CD4-positive, alpha-beta T cell treated with Interleukin-15 for 4 hours (primary cell): ENCODE measurements at places on chromosomes 5 and 9.
A peak's percentile ranks its signal among the peaks of the same experiment; 100 is the strongest.

- no peak for DNase-seq
Observed at GRCh38 chr5:2751592-2752021, at the start of gene IRX2. TSS of gene IRX2 (minus strand) at chr5:2751677. CDS start at chr5:2751413, 264 bp downstream.

- DNase-seq, result peak; percentile 26
Observed at GRCh38 chr9:136974817-136975535, 2.3 kb upstream of the PTGDS start.

GRCh38 chr9:78050421-78050820 lies 18.8 kb upstream of the GNAQ start:
- DNase-seq, result no peak

DNA sequence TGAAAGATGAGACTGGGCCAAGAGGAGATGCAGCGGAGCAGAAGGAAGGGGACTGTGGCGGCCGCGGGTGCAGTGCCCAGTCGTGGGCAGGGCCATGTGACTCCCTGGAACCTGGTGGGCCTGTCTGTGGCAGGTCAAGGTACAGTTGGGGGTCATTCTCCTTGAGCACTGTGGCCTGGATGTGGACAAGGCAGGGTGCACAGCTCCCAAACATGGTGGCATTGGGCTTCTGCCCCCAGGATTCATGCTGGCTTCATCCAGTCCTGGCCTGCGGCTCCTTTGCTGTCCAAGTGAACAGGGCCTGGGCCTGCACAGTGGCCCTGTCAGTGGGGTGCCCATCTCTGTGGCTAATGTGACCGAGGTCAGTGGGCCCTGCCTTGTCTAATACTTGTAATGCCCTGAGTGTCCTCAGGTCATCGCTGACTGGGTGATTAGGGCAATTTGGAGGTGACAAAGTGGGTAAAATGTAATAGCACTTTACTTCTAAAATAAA lies 39.9 kb downstream of the CEP72 start:
- DNase-seq, result no peak

- DNase-seq, result no peak
Observed at GRCh38 chr5:134209477-134210245, 16.2 kb downstream of the PPP2CA start.

GRCh38 chr5:30108051-30108450 lies 1085.4 kb upstream of the CDH6 start:
- DNase-seq, result no peak

DNA sequence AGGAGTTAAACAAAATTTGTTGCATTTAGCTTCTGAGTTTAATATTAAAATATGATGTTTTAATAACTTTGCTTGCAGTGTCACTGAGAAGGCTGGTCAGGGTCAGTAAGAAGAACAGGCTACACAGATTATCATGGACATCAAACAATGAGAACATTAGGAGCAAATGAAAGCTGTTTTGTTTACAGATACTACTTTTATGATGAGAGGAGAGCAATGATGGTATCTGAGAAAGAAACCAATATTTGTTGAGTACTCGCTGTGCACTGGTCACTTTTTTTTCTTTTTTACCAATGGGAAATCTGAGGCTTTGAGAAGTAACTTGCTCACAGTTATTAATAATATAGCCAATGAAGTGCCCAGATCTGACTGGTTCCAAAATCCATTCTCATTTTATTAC lies 109.6 kb downstream of the INVS start:
- DNase-seq, result no peak

GRCh38 chr5:150080696-150081435 lies 5.5 kb downstream of the CSF1R start:
- DNase-seq, result no peak

GRCh38 chr5:120228262-120229031 lies 235.7 kb upstream of the PRR16 start:
- DNase-seq, result no peak

- no peak for DNase-seq
Observed at GRCh38 chr5:111079846-111080245, 8.3 kb downstream of the TSLP start.

- DNase-seq, result no peak
Observed at GRCh38 chr5:78760366-78760765, 111.8 kb upstream of the LHFPL2 start.

DNA sequence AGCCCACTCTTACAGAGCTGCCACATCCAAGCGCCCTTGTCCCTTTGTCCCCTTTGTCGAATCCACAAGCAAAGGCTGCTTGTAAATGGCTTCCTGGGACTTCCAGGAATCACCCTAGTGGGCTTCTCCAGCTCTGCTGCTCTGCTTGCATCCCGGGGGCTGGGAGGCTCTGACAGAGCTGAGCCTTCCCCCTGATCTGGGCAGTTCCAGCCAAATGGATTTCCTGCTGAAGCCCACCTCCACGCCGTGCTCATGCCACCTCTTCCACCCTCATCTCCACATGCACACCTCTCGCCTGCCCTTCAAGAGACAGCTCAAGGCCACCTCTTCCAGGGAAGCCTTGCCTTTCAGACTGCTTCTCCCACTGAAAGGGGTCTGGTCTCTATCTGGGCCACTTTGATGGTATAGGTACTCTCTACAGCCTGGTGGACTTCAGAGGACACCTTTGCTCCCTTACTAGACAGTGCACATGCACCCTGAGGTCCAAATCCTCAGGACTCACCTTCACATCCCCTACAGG lies 106.2 kb downstream of the LHFPL2 start:
- DNase-seq, result no peak

DNA sequence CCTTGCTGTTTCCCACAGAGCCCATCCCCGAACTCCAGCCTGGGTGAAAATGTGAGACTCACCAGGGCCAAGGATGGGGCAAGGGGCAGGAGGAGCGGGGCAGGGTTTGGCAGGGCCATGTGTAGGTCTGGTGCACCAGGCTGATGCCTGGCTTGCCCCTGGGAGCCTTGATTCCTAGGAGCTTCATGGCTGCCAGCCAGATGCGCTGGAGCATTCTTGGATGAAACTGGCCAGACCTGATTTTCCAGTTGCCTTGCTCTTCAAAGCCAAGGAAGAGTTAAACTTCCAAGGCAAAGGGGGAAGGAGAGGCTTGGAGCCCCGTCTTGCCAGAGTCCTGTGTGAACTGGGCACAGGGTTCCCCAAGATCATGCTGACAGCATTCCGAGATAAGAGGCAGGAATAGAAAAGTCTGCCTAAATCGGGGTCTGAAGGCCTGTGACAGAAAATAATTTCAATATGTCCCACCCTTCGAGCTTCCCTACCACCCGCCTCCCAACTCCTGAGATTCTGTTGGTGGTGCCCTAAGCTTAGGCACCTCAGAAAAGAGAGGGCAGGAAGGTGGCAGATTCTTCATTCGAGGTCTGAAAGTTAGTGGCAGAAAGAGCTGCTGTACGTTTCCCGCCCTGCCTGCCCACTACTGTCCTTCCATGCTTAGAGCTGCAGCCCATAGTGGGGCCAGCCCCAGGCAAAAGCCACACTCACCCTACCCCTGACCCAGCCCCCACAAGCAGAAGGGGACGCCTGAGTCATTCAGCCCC lies 20.4 kb downstream of the FAT2 start:
- DNase-seq, result no peak

GRCh38 chr5:10684303-10685086 lies 76.5 kb downstream of the DAP start:
- DNase-seq, result no peak

DNA sequence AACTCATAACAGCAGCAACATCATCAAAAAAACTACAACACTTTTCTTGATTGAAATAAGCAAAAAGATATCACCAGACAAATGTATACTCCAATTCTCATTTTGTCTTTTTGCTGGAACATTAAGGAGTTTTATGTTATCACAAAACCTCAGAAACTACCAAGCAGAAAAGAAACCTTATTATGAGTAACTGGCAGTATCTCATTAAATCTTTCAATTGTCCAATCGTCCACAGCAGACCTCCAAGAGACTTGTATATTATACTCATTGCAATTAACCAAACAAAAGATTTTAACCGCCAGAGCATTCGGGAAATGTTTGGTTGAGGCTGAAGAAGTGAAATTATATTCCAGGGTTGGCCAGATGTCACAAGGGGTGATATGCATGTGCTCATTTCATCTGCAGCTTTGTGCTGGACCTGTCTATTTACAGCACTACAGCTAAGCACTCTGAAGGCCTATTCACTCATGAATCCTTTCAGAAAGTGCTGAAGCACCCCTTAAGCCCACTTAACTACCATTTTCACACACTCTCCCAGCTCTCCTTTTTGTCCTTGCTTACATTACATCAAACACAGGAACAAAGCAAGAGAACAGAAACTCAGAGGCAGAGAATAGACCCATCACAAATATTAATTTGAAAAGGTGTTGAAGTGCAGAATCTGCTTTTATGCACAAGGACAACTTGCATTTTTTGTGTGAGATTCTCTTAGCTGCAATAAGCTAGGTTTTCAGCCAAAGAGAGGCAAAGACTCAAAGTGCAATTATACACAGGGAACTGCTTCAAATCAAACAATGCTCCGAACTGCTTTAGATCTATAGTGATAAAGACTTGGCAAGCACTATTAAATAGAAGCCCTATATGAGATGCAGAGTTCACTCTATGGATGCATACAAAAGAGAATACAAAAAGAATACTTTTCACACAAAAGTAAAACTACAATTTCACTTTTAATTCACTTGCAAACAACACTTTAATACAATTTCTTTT lies 150.4 kb upstream of the POU5F2 start:
- DNase-seq, result no peak

DNA sequence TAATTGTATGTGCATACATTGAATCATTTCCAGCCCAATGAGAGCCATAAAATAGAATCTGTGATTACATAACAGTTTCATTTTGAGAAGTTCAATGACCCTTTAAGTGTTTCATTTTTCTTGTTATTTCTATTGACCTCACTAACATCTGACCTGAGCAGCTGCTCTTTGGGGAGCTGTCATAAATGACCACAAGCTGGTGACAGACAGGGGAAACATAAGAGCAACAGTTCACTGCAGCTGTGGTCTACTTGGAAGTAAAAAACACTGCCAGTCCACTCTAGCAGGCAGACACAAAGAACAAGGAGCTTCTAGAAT lies 265.4 kb downstream of the DTWD2 start:
- no peak for DNase-seq

DNA sequence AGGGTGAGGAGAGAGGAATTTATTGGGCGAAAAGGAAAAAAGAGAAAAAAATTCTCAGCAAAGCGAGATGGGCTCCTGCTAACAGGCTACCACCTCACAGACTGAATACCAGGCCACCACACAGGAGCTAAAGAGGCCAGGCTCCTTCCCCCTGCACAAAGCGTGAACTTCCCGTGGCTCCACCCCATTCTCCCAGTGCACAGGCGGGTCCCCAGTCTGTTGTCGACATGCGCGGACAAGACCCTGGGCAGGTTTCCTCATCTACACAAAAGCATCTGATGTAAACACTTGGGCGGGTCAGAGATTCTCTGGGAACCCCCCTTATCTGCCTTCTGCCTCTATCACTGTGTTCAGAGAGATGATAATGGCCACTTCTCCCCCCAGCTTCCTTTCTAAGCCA lies 34.2 kb downstream of the IL31RA start:
- DNase-seq, result no peak

- DNase-seq, result no peak
Observed at GRCh38 chr5:67537439-67538148, 341.0 kb upstream of the CD180 start.

GRCh38 chr5:78746021-78746770 lies 97.6 kb upstream of the LHFPL2 start:
- no peak for DNase-seq

GRCh38 chr9:116055536-116055935 lies 98.1 kb upstream of the PAPPA start:
- no peak for DNase-seq

DNA sequence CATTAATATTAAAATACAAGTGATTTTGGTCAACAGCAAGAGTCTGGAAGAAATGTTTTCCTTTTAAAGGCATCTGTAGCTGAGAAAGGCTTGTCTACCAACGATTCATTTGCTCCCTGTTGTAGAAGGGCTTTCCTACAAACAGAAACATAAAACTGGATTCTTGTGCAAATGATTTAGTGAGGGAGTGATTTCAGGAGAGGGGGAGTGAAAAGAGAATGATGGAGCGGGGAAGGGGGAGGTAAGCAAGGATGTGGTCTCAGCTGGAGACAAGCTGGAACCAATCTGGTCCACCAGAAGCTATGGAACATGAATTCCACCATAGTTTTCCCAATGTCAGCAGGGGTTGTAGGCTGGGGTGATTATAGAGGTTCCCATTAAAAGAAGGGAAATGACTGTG lies 196.3 kb downstream of the FBXO4 start:
- DNase-seq, result no peak

GRCh38 chr9:134717924-134718645 lies 76.5 kb downstream of the COL5A1 start:
- DNase-seq, result no peak

GRCh38 chr5:1481266-1481958 lies 36.2 kb upstream of the SLC6A3 start:
- no peak for DNase-seq

DNA sequence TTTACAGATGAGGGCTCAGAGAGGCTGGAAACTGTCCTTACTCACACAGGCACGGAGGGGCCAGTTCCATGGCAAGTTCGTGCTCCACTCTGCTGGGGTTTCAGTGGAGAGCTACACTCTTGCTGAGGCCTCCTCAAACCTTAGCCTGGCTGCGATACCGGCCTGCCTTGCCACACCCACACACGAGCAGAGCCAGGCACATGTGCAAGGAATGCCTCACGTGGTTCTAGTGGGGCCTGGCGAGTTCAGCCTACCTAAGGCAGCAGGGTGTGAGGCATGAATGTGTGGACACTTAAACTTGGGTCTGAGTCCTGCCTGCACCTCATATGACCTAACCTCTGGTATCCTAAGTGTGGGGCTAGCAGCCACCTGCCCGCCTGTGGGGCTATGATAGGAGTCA lies 21.5 kb upstream of the PRDM12 start:
- no peak for DNase-seq

- no peak for DNase-seq
Observed at GRCh38 chr5:143073766-143074165, 303.6 kb downstream of the ARHGAP26 start.

DNA sequence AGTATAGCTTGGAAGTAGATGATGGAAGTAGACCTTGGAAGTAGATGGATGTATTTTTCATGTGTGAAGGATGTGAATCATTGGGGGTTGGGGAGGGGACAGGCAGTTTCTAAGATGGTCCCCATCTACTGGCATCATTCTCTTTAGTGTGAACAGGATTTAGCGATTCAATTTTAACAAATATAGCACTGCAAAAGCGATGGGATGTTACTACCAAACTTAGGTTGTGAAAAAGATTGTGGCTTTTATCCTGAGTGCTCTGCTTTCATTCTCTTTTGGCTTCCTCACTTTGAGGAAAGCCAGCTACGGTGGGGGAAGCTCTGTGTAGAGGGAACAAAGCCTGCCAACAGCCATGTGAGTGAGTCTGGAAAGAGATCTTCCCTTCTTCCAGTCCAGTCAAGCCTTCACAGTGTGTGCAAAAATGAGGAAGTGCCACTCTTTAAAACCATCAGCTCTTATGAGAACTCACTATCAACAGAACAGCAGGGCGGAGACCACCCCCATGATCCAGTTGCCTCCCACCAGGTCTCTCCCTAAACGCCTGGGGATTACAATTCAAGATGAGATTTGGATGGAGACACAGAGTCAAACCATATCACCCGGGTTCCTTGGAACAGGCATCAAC lies 441.4 kb downstream of the SH3GL2 start:
- DNase-seq, result no peak

DNA sequence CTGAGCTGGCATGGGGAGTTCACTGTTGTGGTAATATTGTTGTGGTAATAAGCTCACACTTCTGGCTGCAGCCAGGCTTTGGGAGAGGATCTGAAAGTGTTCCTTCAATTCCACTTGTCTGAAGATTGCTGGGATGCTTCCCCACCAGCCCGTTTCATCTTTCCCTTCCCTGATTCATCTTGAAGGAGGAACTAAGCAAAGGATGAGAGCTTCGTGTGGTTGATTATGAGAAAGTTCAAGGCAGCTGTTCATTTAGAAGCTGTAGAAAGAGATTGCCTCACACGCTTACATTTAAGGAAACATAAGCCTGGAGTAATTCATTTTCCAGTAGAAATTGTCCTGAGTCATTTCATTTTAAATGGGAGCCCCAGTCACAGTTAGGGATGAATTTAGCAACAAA lies 122.4 kb upstream of the GAS1 start:
- no peak for DNase-seq
